ENCODE measurements at places on chromosomes 5 and 9.

DNA sequence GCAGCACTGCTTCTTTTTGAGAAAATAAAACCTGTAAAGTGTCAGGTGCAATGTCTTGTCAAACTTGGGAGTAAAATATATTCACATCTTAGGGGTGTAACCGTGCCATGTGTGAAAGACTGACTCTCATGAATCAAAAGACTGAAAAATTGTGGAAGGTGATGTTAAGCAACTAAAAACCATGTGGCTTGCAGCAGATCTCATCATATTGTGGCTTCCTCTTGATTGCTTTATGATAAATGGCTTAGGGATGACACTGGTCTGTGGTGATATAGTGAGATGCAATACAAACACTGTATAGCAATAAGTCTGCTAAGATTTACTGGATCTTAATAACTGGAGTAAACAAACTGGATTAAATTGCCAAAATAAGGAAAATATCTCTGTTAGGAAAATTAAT, 321.6 kb downstream of the EDIL3 start:
- DNase-seq: no peak

- no peak for DNase-seq
Measured at GRCh38 chr9:116895961-116896360, 208.9 kb downstream of the TRIM32 start.

DNA sequence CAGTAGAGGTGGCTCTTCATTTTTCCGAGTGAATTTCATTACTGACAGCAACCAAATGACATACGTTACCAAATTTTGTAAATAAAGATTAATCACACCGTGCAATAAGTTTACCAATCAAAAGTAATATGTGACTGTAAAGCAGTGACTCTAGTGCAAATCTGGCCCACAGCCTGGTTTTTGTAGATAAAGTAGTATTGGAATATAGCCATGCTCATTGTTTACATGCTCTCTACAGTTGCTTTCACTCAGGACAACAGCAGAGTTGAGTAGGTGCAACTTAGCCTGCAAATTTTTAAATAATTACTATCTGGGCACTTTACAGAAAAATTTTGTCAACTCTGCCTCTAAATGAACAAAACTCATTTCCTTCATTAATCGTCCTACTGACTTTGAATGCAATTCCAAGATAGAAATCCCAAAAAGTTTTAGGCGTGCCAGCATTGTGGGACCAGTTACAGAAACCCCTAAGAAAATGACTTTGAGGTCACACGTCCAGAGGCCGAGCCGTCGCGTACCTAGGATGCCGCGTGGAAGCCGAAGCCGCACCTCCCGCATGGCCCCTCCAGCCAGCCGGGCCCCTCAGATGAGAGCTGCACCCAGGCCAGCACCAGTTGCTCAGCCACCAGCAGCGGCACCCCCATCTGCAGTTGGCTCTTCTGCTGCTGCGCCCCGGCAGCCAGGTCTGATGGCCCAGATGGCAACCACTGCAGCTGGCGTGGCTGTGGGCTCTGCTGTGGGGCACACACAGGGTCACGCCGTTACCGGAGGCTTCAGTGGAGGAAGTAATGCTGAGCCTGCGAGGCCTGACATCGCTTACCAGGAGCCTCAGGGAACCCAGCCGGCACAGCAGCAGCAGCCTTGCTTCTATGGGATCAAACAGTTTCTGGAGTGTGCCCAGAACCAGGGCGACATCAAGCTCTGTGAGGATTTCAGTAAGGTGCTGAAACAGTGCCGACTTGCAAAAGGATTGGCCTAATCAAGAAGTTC, 180.7 kb upstream of the TLE4 start:
- DNase-seq: no peak

GRCh38 chr5:99037668-99038067, 108.9 kb upstream of the CHD1 start:
- DNase-seq: peak; percentile 20

DNA sequence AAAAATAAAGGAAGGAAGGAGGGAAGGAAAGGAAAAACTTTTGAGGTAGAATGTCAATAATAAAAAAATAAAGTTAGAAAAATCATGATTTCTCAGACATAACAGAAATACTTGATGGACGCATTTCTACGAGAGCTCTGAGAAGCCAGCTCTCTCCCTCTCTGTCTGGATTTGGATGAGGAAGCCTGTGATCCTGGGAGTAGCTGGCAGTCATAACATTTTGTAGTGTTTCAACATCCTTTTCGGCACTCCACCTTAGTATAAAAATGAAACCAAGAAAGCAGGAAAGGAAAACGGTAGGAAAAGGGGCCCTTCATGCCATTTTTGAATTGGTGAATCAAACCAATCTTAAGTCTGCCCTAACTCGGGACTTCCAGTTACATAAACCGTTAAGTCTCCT, 321.3 kb downstream of the EPB41L4A start:
- no peak for DNase-seq

DNA sequence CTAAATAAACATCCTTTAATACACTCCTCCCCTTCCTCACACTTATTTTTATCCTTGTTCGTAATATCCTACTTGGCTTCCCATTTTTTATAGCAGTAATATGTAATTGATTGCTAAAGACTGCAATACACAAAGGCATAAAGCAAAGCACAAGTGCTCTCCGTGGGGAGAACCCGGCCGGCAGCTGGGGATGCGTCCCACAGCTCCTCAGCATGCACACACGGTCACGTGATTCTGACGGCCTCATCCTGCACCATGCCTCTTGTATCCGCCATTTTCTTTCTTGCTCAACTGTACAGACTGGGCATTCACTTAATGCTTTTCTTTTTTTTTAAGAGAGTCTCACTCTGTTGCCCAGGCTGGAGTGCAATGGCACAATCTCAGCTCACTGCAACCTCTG, 2.8 kb downstream of the BRD3OS start:
- no peak for DNase-seq

GRCh38 chr9:76213751-76214150, 180.5 kb downstream of the RFK start:
- DNase-seq: no peak

Data from activated T-cell treated with anti-CD3 and anti-CD28 coated beads for 1 hour (primary cell).